ENCODE measurements at places on chromosomes 3 and 15.

DNA sequence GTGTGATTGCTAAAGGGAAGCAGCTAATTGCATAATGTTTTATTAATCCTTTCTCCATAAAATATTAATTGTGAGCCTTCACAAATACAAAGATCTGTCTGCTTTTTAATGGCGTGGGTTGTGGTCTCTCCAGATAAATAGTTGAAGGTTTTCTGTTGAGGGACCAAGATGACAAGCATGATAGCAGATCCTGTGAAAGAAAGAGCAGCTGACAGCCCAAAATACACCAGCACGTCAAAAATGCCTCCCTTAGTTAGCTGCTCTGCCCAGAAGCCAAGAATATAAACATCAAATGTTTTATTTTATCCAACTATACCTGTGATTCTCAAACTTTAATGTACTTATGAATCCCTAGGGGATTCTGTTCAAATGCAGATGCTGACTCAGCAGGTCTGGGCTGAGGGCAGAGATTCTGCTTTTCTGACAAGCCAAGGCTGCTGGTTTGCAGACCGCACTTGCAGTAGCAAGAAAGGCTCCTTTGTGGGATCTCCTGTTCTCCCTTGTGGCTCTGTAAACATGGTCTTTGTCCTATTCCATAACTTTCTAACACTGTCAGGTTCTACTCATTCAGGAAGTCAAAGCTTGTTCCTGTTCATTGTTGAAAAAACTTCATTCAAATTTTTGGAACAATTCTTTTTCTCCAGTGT is 119.1 kb upstream of the SLC25A36 start:
- DNase-seq: no peak

GRCh38 chr3:11509173-11510000 is 134.3 kb downstream of the VGLL4 start:
- peak; percentile 83 for DNase-seq

GRCh38 chr3:142705198-142705597 is 18.6 kb upstream of the TRPC1 start:
- DNase-seq: no peak

GRCh38 chr15:38461066-38461833 is 7.3 kb downstream of the FAM98B start:
- DNase-seq: peak; percentile 18
